ENCODE measurements at places on chromosomes 7 and 10. TPM values are rescaled to one million over a fixed set of nuclear protein-coding genes. Genes with fewer than 3 reads are reported as not detected.
A peak's percentile ranks its signal among the peaks of the same experiment; 100 is the strongest.

The CDH23 gene
- not detected for total RNA-seq

The POM121 gene
- total RNA-seq, result 8.4 TPM

The SPDYE1 gene
- not detected for total RNA-seq

The ZNF488 gene
- total RNA-seq, result 0.17 TPM

The ZNF679 gene
- not detected for total RNA-seq

The PLXNA4 gene
- total RNA-seq, result 0.01 TPM

The TBL2 gene
- 17.7 TPM for total RNA-seq

GRCh38 chr10:122098924-122099323, 110.0 kb downstream of the TACC2 start:
- no peak for DNase-seq
- no peak overlapping the region for H3K4me3 ChIP-seq
- no peak overlapping the region for H3K27ac ChIP-seq
- H3K4me1 ChIP-seq, result peaks cover 13% of the 10 kb centered on the region
- H3K27me3 ChIP-seq, result no peaks in the 10 kb centered on the region

DNA sequence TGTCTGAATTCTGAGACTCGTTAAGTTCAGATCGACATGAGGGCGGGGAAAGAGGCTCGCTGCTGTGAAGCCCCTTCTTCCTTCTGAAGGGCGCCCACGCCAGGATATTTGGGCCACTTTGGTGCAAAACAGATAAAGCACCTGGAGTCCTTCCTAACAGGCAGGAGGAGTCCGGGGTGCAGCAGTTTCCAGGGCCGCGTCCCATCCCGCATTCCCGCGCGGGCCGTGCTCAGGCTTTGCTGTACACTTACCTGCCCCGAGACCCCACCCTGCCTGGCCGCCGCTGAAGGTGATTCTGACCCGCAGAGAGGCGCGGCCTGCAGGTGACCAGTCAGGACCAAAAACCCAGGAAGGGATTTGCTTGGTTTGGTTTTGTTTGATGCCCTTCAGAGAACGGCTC, 454.6 kb downstream of the PTPRN2 start:
- H3K36me3 ChIP-seq, result no peaks in the 10 kb centered on the region
- no peak for DNase-seq
- no peak overlapping the region for H3K27ac ChIP-seq
- no peaks in the 10 kb centered on the region for H3K27me3 ChIP-seq
- no peak overlapping the region for H3K4me3 ChIP-seq

GRCh38 chr7:140945940-140946339, 21.2 kb upstream of the BRAF start:
- no peak overlapping the region for H3K27ac ChIP-seq
- DNase-seq, result no peak
- no peak overlapping the region for H3K4me3 ChIP-seq

DNA sequence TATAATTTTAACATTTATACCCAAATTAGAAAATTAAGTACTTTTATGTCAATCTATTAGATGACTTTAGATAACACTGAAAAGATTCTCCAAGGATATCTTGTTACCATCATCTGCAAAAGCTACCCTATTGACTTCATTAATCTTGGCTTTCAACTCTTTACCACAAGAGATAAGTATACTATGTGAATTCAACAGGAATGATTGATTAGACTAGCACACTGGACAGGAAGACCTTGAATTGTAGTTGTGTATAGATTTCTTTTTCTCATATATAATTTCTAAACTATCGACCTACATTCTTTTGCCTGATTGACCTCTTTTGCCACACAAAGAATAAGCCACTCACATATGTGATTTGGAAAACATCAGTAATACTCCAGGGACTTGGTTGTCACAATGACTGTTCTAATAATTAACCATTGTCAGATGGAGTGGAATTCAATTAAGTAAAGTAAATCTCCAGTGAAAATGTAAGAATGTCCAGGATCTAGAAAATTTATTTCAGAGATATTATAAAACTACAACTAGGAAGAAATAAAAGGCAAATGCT, 1132.0 kb downstream of the SORCS1 start:
- no peak overlapping the region for H3K4me3 ChIP-seq
- no peaks in the 10 kb centered on the region for H3K27me3 ChIP-seq
- H3K27ac ChIP-seq, result no peak overlapping the region
- H3K4me1 ChIP-seq, result no peaks in the 10 kb centered on the region
- no peaks in the 10 kb centered on the region for H3K36me3 ChIP-seq

DNA sequence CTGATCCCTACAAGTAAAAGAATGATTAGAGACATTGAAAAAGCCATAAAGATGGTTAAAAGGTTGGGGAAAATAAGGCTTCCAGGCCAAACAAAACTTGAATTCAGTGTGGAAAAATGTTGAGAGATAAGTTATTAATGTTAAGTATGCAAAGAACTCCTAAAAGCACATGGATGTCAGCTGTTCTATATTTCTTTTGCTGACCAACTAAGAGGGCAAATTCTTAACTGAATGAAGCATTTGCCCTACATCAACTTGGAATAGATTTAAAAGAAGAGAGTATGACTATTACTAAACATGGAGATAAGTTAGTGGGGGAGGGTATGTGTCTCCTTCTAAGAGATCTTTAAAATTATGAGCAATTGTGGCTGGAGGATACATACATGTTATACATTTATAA, 124.8 kb downstream of the KIAA1217 start:
- no peaks in the 10 kb centered on the region for H3K27me3 ChIP-seq
- no peak for DNase-seq
- H3K36me3 ChIP-seq, result no peaks in the 10 kb centered on the region
- no peak overlapping the region for H3K27ac ChIP-seq
- H3K4me1 ChIP-seq, result no peaks in the 10 kb centered on the region

DNA sequence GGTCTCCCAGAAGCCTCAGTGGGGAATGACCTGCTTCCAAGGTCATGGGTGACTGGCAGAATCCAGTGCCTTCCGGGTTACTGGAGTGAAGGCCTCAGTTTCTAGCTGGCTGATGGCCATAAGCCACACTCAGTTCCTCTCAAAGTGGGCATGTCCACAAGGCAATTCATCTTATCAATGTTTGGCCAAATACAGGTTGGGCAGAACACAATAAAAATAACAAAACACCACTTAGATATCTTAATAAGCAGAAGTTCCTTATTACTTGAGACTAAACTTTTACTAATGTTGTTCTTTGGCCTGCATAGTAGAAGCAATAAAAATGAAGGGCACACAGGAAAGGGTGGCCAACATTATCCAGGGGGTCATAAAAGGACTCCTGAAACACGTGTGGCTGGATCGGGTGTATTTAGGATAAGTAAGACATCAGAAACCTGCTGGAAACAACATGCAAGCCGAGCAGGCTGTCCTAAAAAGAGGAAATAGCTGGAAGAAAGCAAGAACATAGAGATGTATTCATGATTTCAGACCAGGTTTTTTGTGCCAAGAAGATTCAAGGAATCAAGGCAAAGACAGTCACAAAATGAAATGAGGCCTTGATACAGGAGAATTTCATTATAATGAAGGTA, 19.6 kb upstream of the AKR1C2 start:
- H3K27me3 ChIP-seq, result no peaks in the 10 kb centered on the region
- no peak for DNase-seq
- H3K4me1 ChIP-seq, result peaks cover 47% of the 10 kb centered on the region
- H3K4me3 ChIP-seq, result no peak overlapping the region
- H3K27ac ChIP-seq, result no peak overlapping the region

GRCh38 chr7:138247568-138248333, 171.5 kb downstream of the AKR1D1 start:
- H3K4me1 ChIP-seq, result peaks cover 50% of the 10 kb centered on the region
- peak overlapping the region; percentile 80 for H3K27ac ChIP-seq
- no peaks in the 10 kb centered on the region for H3K27me3 ChIP-seq
- no peak overlapping the region for H3K4me3 ChIP-seq

DNA sequence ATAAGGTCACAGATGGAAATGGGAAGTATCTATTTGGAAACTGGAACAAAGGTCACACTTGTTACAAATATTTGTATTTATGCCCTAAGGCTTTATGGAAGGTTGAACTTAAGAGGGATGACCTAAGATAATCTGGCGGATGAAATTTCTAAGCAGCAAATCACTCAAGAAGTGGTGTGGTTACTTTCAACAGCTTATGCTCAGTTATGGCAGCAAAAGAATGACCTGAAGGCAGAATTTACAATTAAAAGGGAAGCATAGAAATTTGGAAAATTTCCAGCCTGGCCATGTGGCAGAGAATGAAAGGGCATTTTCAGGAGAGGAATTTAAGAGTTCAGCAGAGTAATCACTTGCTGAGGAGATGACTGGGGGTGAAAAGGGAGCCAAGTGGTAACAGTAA, 95.8 kb upstream of the TNS3 start:
- no peak overlapping the region for H3K4me3 ChIP-seq
- no peaks in the 10 kb centered on the region for H3K36me3 ChIP-seq
- peaks cover 65% of the 10 kb centered on the region for H3K4me1 ChIP-seq
- no peak for DNase-seq

- peak overlapping the region; percentile 31 for H3K4me3 ChIP-seq
- peak; percentile 47 for DNase-seq
- H3K4me1 ChIP-seq, result peaks cover 98% of the 10 kb centered on the region
- H3K27ac ChIP-seq, result peak overlapping the region; percentile 82
- no peaks in the 10 kb centered on the region for H3K36me3 ChIP-seq
Measured at GRCh38 chr7:55070271-55070743, 51.5 kb downstream of the EGFR start.

- no peak overlapping the region for H3K27ac ChIP-seq
- no peaks in the 10 kb centered on the region for H3K36me3 ChIP-seq
- no peak for DNase-seq
- no peak overlapping the region for H3K4me3 ChIP-seq
Measured at GRCh38 chr10:88949912-88950837, 2.4 kb downstream of the ACTA2 start.

DNA sequence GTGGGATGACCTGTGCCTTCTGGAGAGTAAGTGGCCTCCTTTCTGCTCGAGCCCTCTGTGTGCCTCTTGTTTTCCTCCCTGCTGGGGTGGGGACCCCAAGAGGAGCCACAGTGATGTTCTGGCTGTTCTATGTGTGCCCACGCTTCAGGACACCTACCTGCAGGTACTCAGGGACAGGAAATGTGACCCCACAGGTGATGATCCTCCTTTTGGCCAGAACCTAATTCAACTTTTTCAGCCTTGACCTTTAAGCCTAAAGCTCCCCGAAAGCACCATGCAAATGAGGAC, 70.3 kb downstream of the VWA2 start:
- no peak for DNase-seq
- H3K27me3 ChIP-seq, result peaks cover 6% of the 10 kb centered on the region
- H3K27ac ChIP-seq, result no peak overlapping the region

GRCh38 chr7:130697820-130698219, 11.5 kb upstream of the TSGA13 start:
- no peaks in the 10 kb centered on the region for H3K27me3 ChIP-seq
- no peaks in the 10 kb centered on the region for H3K4me1 ChIP-seq
- no peak overlapping the region for H3K4me3 ChIP-seq
- no peak overlapping the region for H3K27ac ChIP-seq
- no peaks in the 10 kb centered on the region for H3K36me3 ChIP-seq
- no peak for DNase-seq

DNA sequence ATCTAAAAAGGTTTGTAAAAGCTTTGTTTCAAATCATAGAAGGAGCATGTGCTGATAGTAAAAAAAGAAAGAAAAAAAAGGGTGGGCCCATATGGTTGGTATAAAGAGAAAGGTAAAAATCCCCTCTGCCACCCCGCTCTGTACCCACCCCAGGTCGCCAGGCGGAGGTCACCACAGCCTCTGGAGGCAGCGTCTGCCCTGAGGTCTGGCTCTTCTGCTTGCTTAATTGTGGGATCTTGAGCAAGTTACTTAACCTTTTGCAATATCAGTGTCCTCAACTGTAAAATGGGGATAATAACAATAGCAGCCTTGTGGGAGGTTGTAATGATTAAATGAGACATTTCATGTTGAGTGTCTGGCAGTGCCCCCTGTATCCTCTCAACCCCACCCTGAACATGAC, 10.7 kb upstream of the PCBD1 start:
- H3K4me1 ChIP-seq, result no peaks in the 10 kb centered on the region
- H3K4me3 ChIP-seq, result no peak overlapping the region
- no peaks in the 10 kb centered on the region for H3K36me3 ChIP-seq
- H3K27me3 ChIP-seq, result peaks cover 1% of the 10 kb centered on the region

DNA sequence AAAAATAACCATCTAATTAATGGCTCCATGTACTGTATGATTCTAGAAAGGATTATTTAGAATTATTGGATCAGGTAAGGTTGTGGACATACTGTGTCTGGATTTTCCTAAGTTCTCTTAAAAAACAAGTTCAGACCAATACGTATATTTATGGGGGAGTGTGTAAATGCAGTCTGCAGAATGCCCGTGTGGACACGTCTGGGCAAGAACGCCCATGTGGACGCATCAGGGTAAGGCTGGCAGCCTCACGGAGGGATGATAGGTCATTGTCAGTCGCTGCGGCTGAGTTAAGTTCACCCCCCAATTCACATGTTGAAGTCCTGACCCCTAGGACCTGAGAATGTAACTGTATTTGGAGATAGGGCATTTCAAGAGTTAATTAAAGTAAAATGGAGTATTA, 160.0 kb upstream of the SHH start:
- no peaks in the 10 kb centered on the region for H3K36me3 ChIP-seq
- H3K4me1 ChIP-seq, result no peaks in the 10 kb centered on the region
- no peak overlapping the region for H3K27ac ChIP-seq
- peaks cover 10% of the 10 kb centered on the region for H3K27me3 ChIP-seq
- DNase-seq, result no peak
- no peak overlapping the region for H3K4me3 ChIP-seq

DNA sequence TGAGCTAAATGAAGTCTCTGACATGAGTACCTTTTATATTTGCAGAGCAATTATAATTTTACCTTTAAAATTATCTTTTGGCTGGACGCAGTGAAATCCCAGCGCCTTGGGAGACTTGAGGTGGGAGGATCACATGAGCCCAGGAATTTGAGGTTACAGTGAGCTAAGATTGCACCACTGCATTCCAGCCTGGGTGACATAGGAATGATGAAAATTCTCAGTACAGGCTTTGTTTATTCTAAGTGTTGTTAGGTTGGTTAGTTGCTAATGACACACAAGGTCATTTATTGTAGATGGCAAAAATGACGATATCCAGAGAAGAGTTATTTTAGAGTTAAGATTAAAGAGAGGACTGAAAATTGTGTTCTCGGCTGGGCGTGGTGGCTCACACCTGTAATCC, 87.6 kb downstream of the XRCC2 start:
- H3K4me3 ChIP-seq, result no peak overlapping the region
- no peaks in the 10 kb centered on the region for H3K27me3 ChIP-seq
- H3K27ac ChIP-seq, result no peak overlapping the region
- no peaks in the 10 kb centered on the region for H3K36me3 ChIP-seq
- no peaks in the 10 kb centered on the region for H3K4me1 ChIP-seq

DNA sequence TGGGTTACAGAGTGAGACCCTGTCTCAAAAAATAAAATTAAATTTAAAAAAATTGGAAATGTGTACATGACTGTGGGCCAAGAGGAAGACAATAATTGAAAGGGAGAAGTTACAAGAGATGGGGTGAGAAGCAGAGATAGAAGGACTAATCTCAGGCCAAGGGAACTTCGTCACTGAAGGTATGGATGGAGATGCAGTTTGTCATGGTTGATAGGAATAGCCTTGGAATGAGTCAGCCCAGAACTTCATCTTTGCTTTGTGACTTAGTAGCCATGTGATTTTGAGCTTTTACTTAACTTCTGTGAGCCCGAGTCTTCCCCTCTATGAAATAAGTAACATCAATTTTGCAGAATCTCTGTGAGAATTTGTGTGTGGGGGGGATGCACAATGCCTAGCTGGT, 6.5 kb upstream of the PODXL start:
- H3K27me3 ChIP-seq, result peaks cover 2% of the 10 kb centered on the region
- H3K4me3 ChIP-seq, result no peak overlapping the region
- no peak for DNase-seq
- peaks cover under 1% of the 10 kb centered on the region for H3K4me1 ChIP-seq

GRCh38 chr7:117043108-117043825, 90.0 kb downstream of the ST7 start:
- no peak overlapping the region for H3K4me3 ChIP-seq
- no peak overlapping the region for H3K27ac ChIP-seq
- no peaks in the 10 kb centered on the region for H3K4me1 ChIP-seq

GRCh38 chr7:159141167-159141566, 3.5 kb downstream of the VIPR2 start:
- H3K27me3 ChIP-seq, result peaks cover 77% of the 10 kb centered on the region
- no peak overlapping the region for H3K4me3 ChIP-seq
- no peaks in the 10 kb centered on the region for H3K36me3 ChIP-seq
- DNase-seq, result no peak
- no peak overlapping the region for H3K27ac ChIP-seq

Measured in HepG2 (cell line).